ENCODE measurements at places on chromosomes 2 and 18. TPM values are rescaled to one million over a fixed set of nuclear protein-coding genes. Genes with fewer than 3 reads are reported as not detected.

DNA sequence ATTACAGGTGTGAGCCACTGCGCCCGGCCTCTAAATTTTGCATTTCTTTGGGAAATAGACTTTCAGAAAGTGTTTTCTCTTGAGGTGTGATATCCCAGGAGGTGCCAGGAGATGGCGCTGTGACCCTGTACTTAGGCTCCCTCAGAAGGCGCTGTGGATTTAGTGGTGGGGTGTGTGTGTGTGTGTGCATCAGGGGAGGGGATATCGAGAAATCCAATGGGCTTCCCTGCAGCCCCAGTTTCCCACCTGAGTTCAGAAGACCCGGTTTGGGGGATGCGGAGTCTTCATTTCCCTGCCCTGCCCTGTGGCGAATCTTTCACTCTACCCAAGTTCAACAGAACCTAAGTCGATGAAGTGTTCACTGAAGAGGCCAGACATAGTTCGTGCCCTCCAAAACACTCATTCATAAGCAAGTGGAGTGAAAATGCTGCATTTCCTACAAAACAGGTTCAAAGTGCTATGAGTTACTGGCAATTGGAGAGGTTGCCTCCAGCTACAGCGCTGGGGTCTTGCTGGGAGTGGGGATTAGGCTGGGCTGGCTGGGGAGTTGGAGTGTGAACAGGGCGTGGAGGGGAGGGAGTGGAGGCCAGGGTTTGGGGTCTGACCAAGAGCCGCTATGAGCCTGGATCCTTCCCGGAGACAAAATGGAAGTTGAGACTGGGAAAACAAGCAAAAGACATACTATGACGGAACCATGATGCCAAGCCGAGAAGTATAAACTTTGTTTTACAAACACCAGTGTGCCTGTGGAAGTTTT, 6.5 kb upstream of the WNT6 start:
- DNase-seq = peak; percentile 52

- no peak for DNase-seq
These were observed 1.3 kb downstream of the ATP9B start for GRCh38 chr18:79070486-79070885.

DNA sequence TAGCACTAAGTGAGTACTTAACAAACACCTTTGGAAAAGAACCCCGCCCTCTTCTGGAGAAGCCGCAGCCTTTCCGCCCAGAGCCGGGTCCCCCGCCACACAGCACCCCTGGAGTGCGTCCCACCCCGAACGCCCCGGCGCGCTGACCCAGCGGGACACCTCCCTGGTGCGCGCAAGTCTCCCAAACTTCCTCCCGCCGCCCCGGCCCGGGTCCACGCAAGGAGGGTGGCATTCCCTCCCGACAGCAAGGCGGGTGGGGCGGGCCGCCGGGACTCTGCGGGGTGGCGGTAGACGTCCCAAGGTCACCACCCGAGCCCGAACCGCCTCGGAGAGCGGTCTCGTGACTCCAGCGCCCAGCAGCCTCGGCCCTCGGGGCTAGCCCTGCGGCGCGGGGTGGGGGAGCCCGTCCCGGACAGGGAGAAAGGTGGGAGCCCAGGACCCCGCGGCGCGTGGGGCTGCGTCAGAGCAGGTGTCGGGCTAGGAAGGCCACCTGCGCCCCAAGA, 598 bp downstream of the CCDC93 start:
- DNase-seq = peak; percentile 63

GRCh38 chr2:100819370-100820272, at the start of gene NPAS2:
Gene NPAS2, plus strand, starts transcription at chr2:100820139. Its CDS starts 84,616 bp downstream, at chr2:100904755.
- no peak for DNase-seq

MPP4 gene
- polyA plus RNA-seq = not detected

DNA sequence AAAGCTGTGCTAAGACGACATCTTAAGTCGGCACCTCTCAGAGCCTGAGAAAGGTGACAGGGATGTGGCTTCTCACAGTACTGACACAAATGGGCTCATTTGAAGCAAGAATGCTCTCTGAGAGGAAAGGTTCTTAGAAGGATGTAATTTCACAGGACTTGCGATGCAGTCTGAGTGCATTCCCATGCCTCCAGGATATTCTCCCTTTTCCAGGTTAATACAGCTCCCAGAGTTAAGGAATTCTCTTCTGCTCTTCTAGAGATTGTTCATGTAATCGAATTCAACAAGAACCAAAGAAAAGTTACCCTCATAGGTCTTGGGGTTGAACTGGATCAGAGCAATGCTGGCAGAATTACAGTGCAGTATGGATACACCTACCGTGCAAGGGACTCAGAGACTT, 131.0 kb downstream of the GALR1 start:
- no peak for DNase-seq

GRCh38 chr18:24672165-24672941, 211.9 kb downstream of the HRH4 start:
- no peak for DNase-seq

DNA sequence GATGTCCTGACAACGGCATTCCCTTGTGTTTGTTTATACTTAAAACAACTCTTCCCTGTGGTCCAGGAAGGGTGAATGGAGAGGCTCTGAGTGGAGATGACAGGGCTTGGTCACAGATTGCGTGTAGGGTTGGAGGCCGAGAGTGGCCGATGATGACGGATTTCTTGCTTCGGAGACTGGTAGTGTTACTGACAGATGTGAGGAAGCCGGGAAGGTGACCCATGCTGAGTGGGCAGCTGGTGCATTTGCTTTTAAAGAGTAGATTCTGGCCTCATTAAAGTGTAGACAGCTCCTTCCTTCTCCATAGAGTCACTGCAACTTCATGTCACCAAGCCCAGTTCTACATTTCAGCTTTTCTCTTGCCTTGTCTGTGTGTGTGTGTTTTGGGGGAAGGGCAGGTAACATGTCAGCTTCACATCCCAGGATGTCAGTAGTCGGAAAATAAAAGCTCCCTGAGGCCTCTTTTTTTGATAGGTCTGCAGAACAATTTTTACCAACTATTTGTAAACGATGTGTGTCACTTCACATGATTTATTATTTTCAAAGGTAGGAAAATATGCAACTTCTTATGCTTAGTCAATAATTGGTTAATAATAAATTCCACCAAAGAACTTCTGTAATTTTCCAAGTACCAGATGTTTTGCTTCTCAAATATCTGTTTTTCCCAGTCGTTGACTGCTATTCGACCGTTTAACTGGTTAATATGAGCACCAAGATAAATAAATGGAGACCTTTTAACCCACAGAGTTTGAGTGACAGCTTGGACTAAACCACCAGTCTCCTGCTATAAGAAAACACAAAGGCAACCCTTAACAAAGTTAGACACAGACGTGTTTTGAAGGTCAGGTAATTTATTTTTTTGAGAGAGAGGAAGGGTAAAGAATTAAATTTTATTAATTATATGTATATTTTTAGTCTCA, 436.9 kb downstream of the SLC4A3 start:
- no peak for DNase-seq

GRCh38 chr2:191358325-191359025, 113.3 kb downstream of the MYO1B start:
- no peak for DNase-seq

DNA sequence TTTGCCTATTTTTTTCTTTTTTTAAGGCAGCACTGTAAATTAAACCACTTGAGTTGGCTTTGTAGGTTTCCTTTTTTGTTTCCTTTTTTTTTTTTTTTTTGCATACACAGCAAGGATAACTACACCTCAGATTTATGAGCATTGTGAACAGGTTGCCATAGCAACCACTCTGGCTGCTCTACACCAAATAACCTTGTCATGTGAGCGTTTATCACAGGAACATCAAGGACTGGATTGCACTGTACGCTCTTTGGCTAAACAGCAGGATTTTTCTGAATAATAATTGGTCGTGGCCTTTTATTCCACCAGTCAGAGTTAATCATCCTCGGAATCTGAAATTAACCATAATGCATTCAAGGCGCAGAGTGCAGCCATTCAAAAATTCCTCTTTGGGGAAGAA, 199.1 kb upstream of the SLC14A2 start:
- no peak for DNase-seq

ASPRV1 gene
- polyA plus RNA-seq = 0.71 TPM

- no peak for DNase-seq
These were observed 25.2 kb upstream of the CASP10 start for GRCh38 chr2:201157694-201158093.

GRCh38 chr18:50632895-50633515, 73.1 kb downstream of the MAPK4 start:
- no peak for DNase-seq

- DNase-seq = no peak
These were observed 33.9 kb upstream of the BMP10 start for GRCh38 chr2:68905116-68905515.

ILKAP gene
- polyA plus RNA-seq = 43.9 TPM

RND3 gene
- 0.23 TPM for polyA plus RNA-seq

- DNase-seq = no peak
These were observed 74.2 kb downstream of the SH3BP4 start for GRCh38 chr2:235025800-235026536.

DNA sequence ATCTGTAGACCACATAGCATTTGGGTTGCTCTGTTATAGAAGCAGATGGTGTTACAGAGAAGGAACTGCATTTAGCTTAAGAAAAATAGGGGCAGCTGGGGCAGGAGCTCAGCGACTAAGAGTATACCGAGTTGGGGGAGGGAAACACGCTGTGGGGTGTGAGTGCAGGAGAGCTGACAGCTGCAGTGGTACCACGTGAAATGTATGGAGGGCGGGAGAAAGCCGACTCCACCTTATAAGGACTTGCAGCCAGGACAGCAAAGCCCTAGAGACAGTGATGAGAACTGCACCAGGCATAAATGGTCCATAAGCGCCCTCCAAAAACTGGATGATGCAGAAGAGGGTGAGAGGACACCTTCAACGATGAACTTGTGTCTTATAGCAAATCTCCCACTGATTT, 237.6 kb downstream of the PRKCE start:
- peak; percentile 45 for DNase-seq

LRRC30 gene
- not detected for polyA plus RNA-seq

DNA sequence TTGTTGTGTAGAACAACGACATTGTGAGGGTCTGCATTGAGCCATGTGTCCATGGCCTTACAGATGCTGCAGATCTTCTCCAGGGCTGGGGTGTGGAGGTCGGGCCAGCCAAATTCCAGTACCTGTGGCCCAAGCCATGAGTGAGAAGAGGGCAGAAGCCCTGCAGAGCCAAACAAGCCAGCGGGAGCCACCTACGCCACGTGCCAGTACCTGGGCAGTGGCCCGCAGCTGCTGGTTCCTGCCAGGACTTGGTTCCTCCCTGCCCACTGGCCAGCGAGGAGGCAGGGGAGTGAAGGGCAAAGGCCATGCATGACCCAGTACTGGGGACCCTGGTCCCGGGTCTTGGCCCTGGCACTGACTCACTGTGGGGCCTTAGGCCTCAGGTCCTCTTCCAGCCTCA, 109.4 kb downstream of the TNS1 start:
- no peak for DNase-seq

SKOR2 gene
- not detected for polyA plus RNA-seq

DNA sequence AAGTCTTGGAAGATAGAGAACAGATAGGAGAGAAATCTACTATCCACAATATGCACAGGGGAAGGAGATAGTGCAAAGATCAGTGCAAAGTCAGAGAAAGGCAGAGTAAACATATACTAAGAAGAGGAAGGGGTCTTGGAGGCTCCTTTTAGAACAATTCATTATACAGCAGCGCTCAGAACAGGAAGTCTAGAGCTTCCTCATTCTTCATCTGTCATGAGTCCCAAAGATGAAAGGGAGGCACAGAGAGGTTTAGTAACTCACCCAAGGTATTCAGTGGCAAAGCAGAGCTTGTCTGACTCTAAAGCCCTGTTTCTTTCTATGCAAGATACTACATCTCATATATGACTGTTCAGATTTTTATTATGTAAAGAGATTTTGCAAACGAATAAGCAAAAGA, 1.4 kb downstream of the SP110 start:
- no peak for DNase-seq

- no peak for DNase-seq
These were observed 63.4 kb downstream of the BIN1 start for GRCh38 chr2:127043367-127044164.

RNASEH1 gene
- polyA plus RNA-seq = 47.9 TPM

DNA sequence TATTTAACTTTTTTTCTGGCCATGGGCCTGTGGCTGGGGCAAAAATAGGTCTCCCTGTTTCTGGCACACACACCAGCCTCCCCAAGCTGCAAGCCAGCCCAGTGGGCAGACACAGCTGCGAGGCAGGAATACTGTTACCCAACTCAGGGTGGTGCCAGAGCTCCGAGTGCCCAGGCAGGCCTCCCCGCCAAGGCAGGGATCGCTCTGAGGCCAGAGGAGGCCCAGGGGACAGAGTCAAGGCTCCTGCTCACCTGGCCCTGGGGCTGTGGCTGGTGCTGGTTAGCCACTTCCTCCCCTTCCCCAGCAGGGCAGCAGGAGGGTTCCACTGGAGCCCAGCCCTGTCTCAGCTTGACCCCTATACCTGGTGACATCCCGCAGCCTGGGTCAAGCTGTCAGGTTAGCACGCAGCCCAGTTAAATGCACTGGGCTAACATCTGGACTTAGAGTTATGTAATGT, 67.1 kb upstream of the EPAS1 start:
- no peak for DNase-seq

DNA sequence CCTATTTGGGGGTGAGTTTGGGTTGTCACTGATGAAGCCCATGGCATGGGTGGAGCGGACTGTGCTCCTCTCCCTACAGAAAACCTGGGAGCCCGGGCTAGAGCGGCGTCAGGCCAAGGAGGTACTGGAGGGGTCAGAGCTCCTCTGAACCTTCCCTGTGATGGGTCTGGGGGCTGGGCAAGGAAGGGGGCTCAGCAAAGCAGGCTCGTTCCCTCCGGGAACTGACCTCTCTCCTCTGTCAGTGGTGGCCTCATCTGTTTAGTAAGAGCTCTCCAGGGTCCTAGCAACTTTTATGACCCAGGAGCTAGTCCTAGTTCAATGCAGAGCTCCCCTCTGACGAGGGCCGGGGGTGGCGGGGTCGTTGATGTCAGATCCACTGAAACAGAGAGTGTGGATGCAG, 62.4 kb upstream of the OTOF start:
- no peak for DNase-seq

C2orf80 gene
- polyA plus RNA-seq = not detected

DNA sequence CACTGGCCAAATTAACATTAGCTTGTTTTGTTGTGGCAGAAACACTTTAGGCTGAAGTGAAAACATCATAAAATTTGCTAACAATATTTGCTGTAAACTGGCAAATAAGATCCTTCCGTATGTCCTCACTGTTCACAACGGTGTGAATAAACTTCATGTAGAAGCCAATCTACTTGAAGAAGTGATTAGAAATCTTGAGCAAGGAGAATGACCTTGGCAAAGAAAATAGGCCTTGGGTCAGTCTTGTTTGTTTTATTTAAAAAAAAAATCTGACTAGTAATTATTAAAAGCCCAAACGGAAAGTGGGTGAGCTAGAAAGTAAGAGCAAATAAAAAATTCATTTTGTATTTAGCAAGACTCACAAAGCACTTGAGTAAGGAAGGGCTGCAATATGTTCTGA, 197.0 kb downstream of the CPS1 start:
- DNase-seq = no peak

- DNase-seq = no peak
These were observed 10.7 kb upstream of the HNRNPA3 start for GRCh38 chr2:177201919-177202346.

GRCh38 chr2:236221798-236222197, 42.4 kb downstream of the ASB18 start:
- no peak for DNase-seq

DNA sequence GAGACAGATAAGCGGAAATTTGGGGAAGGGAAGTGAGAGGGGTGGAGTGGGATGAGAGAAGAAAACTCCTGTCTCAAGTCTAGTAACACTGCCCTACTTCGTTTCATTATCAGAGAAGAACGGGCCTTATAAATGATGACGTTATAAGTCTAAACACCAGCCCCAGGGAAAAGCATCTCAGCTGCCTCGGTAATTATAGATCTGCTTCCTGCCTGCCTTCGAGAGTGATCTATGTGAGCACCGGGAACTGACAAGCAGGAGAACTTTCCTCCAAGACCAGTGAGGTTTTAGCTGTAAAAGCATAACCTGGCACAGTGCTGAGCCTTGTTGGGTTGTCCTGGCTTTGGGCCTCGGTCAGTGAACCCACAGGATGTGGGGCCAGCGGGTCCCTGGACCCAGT, 227.9 kb upstream of the SIX2 start:
- no peak for DNase-seq
